ENCODE measurements at places on chromosomes 1 and 21.

DNA sequence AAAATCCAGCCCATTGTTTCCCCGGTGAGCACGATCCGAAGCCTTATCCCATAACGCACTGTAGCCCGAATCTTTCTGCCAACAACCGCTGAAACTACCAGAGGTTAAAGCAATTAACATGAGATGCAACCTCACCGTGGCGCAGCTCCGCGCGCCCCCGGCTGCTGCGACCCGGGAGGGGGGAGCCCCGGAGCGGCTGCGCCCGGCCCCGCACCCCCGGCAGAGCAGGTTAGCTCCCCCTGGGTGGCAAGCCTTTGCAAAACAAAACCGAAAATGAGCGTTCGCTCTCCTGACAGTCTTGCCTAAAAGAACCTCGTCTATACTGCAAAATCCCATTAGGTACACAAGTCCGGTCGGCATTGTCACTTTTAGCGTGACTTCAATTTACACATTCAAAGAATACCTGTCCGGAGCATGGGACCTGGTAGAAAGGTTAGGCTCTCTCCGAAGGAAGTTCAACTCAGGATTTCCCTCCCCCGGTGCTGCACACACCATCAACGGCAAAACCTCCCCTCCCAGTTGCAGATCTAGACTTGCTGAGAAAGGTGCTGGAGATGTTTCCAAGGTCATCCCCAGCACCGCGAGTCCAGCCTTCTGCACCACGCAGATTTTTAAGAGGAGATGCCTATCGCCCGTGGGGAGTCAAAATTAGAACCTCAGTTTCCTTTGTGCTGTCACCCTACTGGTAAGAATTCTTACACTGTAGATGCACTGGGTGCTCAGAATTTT lies 107.5 kb downstream of the ZNF281 start:
- no peak for DNase-seq

DNA sequence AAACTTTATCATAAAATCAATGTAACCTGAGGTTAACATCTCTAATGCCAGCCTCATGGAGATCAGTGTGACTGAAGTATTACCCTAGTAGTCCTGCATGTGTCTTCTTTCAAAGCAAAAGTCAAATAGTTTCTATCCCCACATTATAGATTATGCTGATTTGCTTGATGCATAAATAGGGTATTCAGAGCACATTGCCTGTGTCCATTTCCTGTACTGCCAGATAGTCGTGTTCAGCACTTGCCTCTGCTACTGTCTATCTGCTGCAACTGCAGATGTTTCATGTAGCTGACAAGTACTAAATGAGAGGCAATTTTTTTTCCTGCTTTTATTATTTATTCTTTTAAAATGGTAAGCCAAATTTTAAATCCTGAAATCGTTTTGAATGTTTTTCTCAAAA lies 348.7 kb downstream of the CHRM3 start:
- DNase-seq: no peak

DNA sequence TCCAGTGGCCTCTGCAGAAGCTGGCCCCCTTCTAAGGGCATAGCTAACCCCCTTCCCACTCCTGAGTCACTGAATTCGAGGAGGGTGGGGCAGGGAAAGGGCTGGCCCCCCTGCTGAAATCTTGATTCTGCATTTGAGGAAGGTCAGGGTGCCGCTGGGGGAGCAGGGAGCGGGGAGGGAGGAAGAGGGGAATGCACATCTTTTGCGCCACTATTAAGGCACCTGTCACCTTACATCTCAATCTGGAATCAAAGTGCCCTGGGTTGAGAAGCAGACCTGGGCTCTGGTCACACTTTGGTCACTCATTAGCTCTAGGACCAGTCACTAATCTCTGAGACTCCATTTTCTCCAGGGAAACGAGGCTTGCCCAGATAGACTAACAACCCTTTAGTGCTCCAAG lies 62.0 kb downstream of the TOR1AIP2 start:
- DNase-seq: no peak

GRCh38 chr1:217193151-217193550 lies 437.7 kb downstream of the GPATCH2 start:
- no peak for DNase-seq

GRCh38 chr1:99621340-99621901 lies 24.5 kb upstream of the PALMD start:
- DNase-seq: no peak

DNA sequence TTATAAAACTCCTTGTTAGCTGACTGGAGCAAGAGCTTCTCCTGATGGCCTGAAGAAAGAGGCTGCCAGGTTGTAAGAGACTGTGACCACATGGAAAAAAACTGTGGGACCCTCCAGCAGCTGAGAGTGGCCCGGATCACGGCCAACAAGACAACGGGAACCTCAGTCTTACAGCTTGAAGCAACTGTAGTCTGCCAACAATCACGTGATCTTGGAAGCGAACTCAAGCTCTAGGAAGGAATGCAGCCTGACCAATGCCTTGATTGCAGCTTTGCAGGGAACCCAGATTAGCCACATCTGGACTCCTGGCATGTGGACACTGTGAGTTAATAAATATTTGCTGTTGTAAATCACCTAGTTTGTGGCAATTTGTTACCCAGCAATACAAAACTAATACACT lies 442.6 kb upstream of the PRMT6 start:
- DNase-seq: no peak

GRCh38 chr1:92583821-92584760 lies 97.4 kb upstream of the GFI1 start:
- DNase-seq: peak; percentile 7

DNA sequence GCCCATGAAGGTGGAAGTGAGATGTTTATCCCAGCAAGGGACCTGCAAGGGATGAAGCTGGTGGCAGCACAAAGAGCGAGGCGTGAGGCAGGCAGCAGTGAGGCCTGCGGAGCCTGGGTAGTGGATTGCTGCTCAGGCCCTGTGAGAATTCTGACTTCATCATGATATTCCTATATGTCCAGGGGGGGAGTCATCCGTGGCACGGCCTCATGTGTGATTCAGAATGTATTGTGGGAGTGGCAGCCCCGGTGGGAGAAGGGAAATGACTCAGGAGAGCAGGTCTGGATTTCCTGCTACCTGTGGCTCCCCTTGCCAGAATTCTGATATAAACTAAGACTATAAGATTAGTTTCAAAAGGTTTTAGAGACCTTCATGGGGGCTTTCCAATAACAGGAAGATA lies 240.9 kb downstream of the CAMTA1 start:
- DNase-seq: no peak

- DNase-seq: no peak
Measured at GRCh38 chr1:162937716-162938395, 76.9 kb upstream of the CCDC190 start.

DNA sequence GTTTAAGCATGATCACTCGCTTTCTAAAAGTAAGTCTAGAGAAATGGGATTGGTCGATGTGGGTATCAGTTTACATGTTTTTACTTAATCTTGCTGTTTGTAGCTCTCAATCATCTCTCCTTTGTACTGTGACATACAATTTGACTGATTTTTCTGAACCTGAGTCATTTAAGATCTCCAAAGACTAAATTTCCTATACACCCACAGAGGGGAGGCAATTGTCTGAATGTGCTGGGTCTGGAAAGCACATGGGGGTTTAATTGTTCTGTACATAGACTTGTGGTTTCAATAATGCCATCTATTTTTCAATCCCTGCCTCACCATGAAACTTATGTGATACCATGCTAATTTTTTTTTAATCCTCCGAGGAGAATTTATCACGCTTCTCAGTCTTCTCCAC lies 65.8 kb downstream of the USP25 start:
- no peak for DNase-seq

DNA sequence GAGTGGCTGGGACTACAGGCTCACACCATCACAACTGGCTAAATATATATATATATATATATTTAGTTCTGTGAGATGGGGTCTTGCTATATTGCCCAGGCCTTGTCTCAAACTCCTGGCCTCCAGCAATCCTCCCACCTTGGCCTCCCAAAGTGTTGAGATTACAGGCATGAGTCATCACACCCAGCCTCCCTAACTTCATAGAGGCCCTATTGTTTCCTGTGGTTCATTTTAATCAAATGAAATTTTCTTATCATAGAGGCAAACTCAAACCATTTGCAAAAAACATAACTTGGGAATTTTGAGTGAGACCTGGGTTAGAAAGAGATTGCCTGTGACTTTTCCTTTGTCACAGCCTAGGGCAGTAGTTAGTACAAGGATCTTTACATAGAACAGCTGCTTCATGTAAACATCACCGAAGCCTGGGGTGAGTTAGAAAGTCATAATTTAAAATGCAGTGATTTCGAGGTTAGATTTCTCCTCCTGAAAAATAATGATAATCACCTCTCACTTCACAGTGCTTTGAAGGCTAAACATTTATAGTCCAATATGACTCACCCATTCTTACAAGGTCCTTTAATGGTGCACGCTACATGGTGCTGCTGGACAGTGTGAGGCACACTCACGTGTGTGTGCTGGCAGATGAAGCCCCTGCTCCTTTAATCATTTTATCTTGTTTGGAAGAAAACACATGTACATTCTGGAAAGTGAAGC lies 188.9 kb downstream of the RHOU start:
- DNase-seq: no peak

Measured in AG04449 (cell line).